Esophagus squamous epithelium (tissue), 5 donors: ENCODE measurements at places on chromosomes 12 and 14.

- DNase-seq = no peak
Measured at GRCh38 chr12:17793854-17794253, 296.1 kb downstream of the RERGL start.

- DNase-seq = no peak
Measured at GRCh38 chr12:58310809-58311622, 369.6 kb downstream of the ATP23 start.

DNA sequence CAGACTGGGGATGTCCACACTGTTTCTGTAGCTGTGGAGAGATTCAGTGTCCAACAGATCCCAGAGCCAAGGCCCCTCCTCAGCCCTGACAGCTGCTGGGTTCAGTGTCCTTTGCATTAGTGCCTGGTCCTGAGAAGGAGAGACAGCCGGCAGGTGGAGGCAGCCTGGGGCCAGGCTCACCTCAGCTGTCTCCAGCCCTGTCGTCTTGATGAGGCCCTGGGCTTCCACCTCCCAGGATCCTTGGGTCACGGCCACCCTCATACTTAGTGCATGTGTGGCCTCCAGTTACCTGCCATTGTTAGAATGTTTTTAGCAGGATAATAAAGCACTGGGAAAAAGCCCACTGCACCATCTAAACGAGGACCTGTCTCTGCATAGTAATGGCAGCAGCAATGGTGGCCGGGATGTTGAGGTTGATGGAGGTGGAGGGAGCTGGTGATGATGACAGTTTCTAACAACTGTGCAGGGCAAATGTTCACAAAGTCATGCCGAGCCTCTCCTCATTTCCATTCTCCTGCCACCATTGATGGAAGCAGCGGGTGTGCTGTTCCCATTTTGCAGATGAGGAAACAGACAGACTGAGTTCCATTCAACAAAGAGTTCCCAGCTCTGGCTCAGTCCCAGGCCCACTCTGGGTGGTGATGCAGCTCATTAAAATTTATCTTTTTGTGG is 17.7 kb downstream of the ASB2 start:
- no peak for DNase-seq

GRCh38 chr12:48631071-48631470 is 51.0 kb downstream of the KANSL2 start:
- DNase-seq = no peak

GRCh38 chr14:21055432-21056117 is 2.0 kb upstream of the RNASE8 start:
- no peak for DNase-seq

- no peak for DNase-seq
Measured at GRCh38 chr12:101599771-101600484, 5.2 kb downstream of the MYBPC1 start.

GRCh38 chr12:37666069-37666781 is 650.3 kb upstream of the ALG10B start:
- DNase-seq = no peak

- no peak for DNase-seq
Measured at GRCh38 chr12:1993871-1994371, 10.3 kb downstream of the DCP1B start.

- DNase-seq = no peak
Measured at GRCh38 chr14:47366006-47366405, 309.4 kb downstream of the MDGA2 start.

DNA sequence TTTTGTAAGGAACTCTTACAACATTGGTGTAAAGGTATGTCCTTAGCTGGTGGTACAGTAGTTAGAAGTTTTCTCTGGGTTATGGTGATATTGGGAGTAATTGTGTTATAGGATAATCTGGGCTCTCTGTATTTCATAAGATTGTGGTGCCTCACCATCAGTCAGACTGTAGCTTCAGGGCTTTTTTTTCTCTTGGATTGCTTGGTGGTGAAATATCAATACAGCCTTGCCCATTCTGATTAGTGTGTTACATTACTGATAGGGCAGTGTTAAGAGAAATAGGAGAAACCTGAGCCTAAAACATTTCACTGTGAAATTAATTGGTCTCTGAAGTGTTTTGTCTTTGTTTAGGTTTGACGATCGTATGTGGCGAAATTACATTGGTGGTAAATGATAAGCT is 71.0 kb downstream of the RCOR1 start:
- DNase-seq = no peak

DNA sequence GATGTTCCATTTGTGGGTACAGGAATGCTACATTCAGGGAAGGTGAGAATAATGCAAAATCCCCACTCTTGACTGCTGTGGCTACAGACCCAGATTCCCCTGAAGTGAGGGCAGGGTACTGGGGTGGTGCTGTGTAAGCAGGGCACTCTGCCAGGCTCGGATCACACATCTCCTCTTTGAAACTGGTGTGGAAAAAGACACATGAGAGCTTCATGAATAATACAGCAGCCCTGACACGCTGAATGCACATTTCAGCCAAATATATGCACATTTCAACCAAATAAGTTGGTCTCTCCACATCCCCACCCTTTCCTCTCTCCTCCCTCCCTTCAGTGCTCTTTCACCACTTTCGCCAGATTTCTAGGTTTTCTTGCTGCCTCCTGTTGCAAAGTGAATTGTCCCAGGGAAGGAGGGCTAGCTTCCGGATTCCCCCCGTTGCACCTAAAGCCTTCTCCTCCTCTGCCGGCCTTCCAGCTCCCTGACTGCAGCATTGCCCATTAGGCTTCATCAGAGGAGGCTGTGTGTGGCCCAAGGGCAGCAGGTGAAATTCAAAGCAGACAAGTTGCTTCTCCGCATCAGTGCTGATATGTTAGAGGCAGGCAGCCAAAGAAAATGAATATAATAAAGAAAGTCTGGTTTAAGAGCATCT is 118.2 kb upstream of the TMCC3 start:
- no peak for DNase-seq

DNA sequence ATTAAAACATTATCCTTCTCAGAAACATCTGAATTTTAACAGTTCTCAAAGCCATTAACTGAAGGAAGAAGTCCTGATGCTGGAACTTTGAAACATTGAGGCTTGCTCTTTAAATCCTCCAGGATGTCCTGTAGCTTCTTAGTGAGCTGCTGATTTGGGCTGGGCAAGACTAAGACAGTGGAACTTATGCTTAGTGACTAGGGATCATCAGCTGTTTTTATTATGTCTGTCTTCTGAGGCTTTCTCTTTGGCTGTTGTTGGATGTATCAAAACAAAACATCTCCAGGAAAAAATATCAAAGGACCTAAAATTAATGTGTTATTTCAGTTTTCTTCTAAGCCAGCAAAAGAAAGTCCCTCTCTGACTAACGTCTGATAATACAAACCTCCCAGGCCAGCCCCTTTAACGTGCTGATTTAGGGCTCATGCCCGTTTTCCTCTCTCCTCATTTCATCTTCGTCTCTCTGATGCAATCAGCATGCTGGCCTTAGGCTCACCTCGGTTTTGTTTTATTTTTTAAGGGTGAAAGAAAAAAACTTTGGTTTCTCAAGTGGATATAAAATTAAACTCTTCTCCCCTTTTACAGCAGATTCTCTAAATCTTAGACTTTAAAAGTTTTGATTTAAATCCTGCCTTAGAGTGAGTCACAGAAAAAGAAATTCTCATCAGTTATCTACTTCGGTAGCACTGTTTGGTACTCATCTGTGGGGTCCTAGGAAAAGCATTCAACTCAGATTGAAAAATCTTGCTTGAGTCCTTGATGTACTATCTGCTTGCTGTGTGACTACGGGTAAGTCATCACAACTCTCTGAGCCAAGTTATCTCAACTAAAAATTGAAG is 106.2 kb upstream of the CCDC91 start:
- no peak for DNase-seq

DNA sequence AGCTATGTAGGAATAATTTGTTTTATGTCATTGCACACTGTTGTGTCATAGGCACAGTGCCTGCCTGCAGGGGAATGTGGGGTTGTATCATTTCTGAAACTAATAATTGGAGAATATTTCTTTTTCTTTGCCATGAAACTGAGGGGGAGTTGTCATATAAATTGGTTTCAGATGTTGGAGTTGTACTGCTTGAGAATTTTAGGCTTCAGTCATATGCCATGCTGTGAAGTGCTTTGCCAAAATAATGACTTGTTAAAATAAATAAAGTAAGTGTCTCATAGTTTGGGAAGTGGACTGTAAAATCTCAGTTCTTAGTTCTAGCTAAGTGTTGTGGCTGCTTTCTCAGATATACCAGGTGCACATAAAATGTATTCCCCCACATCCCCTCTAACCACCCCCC is 116.8 kb downstream of the DAAM1 start:
- no peak for DNase-seq

GRCh38 chr12:26748412-26748740 is 84.6 kb downstream of the ITPR2 start:
- no peak for DNase-seq

DNA sequence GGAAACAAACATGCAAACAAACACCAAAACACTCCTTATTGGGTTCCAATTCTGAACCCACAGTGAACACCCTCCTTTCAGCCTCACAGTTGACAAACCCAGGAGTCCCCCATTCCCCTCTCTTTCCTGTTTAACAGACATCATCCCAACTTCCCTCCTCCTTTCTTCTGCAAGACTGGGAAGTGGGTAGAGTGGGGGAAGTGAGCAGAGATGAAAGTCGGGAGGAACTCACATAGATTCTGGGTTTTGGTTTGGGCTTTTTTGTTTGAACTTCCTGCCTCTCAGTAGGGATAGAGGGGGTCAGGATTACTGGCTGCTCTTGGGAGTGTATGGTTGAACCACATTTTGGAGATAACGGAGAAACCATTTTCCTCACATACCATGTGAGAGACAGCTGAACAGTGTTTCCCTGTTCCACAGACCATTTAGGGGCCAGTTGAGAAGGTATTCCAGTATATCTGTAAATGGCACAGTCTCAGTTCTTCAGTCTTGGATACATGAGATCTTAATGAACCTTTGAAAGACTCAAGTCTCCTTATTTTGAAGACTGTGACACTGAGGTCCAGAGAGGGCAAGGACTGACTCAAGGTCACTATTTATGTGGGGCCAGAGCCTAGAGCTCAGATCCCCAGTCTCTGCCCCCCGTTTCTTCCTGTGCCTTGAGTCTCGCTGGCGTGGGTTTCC is 3.9 kb upstream of the GPR84 start:
- no peak for DNase-seq

DNA sequence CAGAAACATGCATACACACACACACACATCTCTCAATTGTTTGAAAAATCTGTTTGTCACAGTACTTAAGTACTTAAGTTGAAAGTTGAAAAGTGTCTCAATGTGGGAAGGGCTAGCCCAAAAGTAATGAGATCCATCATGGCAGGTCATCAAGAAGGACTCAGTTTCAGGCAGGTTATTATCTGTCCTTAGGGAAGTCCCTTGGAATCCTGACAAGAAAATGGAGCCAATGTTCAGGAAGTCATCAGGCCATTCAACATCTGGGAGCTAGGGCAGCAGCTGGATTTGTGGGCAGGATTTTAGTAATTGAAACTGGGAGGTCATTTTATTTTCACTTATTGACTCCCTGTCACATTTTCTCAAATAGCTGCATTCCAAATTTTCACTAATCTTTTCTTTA is 56.0 kb downstream of the MSRB3 start:
- DNase-seq = no peak

DNA sequence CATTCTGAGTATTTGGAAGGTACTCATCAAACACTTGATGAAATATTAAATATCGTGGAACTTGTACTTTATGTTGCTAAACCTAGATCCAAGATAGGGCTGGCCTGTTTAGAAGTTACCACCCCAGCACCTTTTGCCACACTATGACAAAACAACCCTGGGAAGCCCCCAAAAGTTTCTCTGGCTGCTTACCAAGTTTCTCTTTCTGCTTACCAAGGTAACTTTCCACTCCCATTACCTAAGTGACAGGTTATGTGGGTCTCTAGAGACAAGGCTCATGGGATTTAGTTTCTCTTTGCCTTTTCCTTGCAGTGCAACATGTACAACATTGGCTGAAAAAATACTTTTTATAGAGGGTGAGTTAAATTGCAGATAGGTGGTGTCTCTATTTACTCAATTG is 28.9 kb upstream of the PPM1A start:
- no peak for DNase-seq

- no peak for DNase-seq
Measured at GRCh38 chr14:28348797-28349196, 417.8 kb upstream of the FOXG1 start.

- no peak for DNase-seq
Measured at GRCh38 chr12:99752740-99753139, 105.2 kb downstream of the GARIN6 start.

DNA sequence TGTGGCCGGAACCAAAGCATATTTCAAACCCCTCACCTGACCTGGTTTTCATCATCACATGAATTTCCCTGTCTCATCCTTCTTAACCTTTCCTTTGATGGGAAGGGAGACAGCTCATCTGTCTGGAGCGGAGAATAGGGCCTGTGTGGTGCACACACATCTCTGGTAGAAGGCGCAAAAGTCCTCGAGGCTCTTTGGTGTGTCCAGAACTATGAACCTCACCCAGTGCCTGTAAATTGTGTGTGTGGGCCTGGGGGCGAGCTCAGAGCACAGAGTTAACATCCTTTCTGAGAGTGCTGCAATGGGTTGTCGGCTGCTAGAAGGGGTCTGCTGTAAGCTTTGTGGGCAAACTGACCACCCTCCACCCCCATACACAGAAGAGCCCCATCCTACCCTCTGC is 749 bp downstream of the GALNT6 start:
- DNase-seq = no peak

GRCh38 chr12:94898388-94898787 is 105.1 kb downstream of the NDUFA12 start:
- no peak for DNase-seq

GRCh38 chr12:58764100-58764953 is 156.0 kb downstream of the LRIG3 start:
- DNase-seq = no peak

DNA sequence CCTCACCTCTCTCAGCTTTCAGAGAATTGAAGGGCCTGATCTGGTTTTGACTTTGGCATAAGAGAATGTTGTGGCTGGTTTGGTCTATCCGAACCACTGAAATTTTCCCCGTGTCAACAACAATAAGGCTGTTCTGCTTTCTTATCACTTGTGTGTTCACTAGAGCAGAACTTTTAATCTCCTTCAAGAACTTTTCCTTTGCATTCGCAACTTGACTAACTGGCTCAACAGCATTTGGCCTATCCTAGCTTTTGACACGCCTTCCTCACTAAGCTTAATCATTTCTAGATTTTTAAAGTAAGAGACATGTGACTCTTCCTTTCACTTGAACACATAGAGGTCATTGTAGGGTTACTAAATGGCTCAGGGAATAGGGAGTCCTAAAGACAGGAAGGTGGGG is 25.9 kb upstream of the EDDM3A start:
- DNase-seq = no peak

- DNase-seq = no peak
Measured at GRCh38 chr14:75969891-75970290, 11.9 kb downstream of the TGFB3 start.

DNA sequence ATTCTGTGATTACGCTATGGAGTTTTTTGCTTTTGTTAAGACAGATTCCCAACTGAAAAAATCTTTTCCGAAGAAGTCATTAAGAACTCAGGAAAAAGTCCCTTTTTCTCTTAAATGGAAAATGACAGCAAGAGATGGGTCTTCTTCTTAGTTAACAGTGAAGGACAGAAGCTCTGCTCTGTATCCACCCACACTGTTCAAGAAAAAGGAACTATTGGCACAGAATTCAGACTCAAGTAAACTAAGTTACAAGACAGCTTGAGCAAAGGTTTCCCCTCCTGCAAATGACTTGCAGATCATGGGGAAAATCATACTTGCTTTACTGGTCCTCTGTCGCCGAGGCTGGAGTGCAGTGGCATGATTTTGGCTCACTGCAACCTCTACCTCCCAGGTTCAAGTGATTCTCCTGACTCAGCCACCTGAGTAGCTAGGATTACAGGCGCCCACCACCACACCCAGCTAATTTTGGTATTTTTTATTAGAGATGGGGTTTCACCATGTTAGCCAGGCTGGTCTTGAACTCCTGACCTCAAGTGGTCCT is 137.1 kb upstream of the AEBP2 start:
- DNase-seq = no peak
